ENCODE measurements at places on chromosomes 3 and 15.
A peak's percentile ranks its signal among the peaks of the same experiment; 100 is the strongest.

- DNase-seq = no peak
These were observed 79.1 kb upstream of the FAN1 start for GRCh38 chr15:30824518-30825195.

DNA sequence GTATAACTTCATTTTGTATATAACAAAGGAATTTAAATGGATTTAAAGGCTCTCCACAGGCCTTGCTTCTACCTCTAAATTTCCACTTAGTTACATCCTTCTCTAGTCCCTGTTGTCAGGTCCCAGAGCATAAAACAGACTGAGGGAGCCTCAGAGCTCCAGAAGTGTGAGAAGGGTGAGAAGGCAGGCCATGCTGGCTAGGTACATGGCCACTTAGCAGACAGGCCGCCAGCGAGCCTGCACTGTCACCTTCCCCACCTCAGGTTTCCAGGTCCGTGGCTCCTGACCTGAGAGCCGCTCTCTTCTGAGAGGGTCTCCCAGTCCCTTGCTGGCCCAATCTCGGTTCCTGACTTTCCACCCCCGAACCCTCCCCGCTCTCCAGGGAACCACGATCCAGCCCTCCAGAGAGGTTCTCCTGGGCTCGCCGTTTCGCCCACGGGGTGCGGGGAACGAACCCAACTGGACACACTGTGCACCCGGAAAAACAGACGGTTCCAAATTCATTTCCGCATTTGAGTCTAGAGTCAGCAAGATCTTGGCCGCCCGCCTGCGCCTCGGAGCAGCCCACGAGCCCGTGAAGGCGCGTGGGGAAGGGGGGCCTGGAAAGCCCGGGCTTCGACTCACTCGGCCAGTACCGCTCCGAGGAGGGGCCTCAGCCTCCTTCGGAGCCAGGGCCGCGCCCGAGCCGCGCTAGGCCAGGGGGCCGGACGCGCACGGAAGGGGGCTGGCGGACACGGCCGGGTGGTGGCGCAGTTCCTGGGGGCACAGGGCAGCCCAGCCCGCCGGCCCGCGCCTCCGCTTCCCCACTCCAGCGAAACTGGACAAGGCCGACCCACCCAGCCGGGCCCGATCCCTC lies 16.7 kb upstream of the SOX2 start:
- DNase-seq = no peak

- DNase-seq = no peak
These were observed 231.4 kb downstream of the LRRN1 start for GRCh38 chr3:4030624-4031023.

GRCh38 chr15:73909651-73910050 lies 16.6 kb upstream of the LOXL1 start:
- no peak for DNase-seq

DNA sequence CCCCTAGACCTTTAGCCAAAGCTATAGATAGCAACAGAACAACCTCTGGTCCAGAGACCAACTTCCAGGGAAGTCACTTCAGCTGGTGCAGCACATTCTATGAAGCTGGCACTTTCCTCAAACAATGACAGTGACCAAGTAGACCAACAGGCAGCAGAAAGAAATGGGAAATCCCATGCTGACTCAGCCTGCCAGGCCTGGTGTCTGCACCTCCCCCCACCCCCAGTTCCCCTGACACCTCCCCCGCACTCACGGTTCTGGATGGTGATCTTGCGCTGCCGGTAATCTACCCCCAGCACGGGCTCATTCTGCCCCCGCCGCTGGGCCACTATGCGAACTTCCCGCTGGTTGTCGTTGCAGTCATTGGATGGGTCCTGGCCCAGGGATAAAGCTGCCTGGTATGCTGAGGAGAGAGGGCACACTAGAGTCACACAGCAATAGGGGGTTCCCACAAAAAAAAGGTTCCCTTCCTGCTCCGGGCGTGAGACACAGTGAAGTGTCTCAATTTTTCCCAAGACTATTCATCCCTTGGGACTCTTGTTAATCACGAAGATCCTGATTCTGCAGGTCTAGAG lies 17.0 kb downstream of the ILDR1 start:
- peak; percentile 61 for DNase-seq

DNA sequence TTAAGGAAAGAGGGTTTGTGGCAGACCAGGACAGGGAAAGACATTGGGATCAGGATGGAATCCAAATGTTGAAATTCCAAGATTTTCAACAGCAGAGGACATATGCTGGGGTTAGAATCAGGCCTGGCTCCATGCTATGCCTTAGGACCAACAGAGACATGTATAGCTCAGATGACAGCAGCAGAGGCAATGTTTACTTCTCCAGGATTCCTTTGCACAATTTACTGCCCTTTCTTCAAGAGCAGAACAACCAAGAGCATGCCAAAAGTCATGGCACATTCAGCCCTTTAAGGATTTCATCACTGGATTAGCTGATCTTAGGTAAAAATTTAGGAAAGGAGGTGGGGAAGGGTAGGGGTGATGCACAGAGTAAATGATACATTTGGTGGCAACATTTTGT lies 69.6 kb upstream of the GSK3B start:
- no peak for DNase-seq

DNA sequence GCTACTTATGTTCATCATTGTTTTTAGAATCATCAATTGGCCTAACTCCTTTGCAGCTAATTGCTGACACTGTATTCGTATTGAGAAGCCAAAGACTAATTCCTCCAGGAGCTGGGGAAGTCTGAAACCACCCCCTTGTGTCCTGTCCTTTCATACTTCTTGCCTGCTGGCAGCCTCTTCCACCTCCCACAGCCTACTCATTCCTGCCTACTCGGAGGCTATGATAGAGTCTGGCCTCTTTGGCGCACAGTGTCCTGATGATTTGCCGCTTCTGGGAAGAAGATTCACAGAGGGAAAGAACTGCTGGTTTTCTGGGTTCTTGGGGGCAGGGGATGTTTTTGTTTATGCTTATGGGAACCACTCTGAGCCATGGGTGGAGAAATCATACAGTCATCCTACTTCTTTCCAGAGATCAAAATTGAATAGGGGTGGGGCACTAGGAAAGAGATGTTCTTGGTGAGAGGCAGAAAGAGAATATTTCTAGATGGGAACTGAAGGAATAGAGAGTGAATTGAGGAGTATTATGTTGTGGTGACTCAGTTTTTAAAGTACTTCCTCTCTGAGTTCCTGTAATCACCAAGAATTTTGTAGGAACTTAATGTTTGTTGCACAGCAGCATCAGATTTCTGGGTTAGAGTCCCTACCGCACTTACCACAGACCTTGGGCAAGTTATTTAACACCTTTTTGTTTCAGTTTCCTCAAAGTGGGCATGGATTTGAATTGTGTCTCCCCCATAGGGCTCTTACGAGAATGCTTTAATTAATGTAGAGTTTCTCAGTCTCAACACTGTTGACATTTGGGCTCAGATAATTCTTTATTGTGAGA lies 22.1 kb upstream of the SCAANT1 start:
- no peak for DNase-seq

- no peak for DNase-seq
These were observed 603.7 kb upstream of the CFAP20DC start for GRCh38 chr3:59653405-59654122.

- DNase-seq = no peak
These were observed 105.3 kb downstream of the MAP4 start for GRCh38 chr3:47910777-47911440.

GRCh38 chr15:24862726-24863521 lies 91.9 kb upstream of the SNRPN start:
- no peak for DNase-seq

- DNase-seq = no peak
These were observed 85.9 kb upstream of the FNDC3B start for GRCh38 chr3:171953301-171954022.

DNA sequence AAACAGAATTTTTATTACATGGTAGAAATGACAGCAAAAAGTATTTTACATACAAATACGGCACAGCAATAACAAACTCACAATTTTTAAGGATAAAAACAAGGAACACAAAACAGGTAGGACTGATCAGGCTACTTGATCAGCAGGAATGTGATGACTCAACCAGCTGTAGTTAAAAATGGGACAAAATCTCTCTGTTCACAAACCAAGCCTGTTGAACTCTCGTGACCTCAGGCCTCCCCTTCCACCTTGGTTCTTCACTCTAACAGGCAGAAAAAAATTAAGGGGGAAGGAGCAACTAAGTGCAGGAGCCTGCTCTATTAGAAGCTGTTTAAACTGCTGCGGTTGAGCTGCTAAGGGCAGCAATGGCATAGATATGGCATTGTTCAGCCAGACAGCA lies 18.7 kb downstream of the FBXL22 start:
- DNase-seq = no peak

GRCh38 chr3:197501496-197501878 lies 54.3 kb downstream of the BDH1 start:
- no peak for DNase-seq

GRCh38 chr3:133394561-133395311 lies 5.1 kb upstream of the BFSP2 start:
- DNase-seq = no peak

GRCh38 chr3:11195721-11196332 lies 41.5 kb downstream of the HRH1 start:
- DNase-seq = no peak

DNA sequence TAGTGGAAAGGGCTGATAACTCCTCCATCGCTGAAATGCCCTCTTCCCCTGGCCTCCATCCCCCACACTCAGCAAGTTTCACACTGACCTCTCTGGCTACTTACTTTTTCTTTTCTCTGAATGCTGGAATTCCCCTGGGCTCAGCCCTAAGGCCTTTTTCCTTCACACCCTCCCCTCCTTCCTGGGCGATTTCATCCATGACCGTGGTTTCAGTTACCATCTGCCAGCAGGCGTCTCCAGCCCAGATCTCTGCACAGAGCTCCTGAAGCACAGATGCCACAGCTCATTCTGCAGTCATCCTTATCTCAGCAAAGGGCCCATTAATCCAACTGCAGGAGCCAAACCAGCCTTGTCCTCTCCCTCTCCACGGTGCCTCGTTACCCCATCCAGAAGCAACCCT lies 114.0 kb downstream of the RFTN1 start:
- no peak for DNase-seq

DNA sequence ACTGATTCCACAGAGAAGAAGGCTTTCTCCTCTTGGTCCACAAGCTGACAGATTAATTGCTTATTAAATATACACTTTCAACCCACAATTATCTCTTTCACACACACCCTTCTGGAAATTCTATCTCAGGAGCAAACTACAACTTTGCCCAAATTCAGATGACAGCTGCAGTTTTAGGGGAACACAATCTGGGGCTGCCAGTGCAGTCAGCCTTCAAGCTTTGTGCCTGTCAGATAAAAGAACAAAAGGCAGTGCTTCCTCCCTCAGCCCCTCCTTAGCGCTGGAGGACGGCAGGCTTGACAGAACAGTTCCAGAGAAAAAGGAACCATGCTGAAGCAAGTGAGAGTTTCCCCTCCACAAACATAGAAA lies 99.6 kb downstream of the TMCC1 start:
- DNase-seq = peak; percentile 3

DNA sequence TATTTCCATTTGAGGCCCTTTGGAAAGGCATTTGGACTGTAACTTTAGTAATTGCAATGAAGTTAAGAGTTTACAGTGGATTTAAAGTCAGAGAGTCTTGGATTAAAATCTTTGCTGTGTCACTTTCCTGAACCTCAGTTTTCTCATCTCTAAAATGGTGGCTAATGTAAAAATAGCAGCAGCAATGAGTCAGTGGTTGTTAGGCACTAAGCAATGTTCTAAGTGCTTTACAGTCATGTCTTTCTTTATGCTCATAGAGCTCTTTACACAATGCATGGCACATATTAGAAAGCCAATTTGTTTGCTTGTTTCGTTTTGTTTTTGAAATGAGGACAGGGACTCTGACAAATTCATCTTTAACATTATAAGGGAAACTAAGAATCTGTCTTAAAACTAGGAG lies 222.7 kb upstream of the DNAJC19 start:
- no peak for DNase-seq

- no peak for DNase-seq
These were observed 1.6 kb upstream of the SIN3A start for GRCh38 chr15:75452865-75453702.

- no peak for DNase-seq
These were observed 141.8 kb downstream of the OPA1 start for GRCh38 chr3:193734737-193735366.

GRCh38 chr3:107555359-107555758 lies 32.6 kb downstream of the BBX start:
- DNase-seq = no peak

DNA sequence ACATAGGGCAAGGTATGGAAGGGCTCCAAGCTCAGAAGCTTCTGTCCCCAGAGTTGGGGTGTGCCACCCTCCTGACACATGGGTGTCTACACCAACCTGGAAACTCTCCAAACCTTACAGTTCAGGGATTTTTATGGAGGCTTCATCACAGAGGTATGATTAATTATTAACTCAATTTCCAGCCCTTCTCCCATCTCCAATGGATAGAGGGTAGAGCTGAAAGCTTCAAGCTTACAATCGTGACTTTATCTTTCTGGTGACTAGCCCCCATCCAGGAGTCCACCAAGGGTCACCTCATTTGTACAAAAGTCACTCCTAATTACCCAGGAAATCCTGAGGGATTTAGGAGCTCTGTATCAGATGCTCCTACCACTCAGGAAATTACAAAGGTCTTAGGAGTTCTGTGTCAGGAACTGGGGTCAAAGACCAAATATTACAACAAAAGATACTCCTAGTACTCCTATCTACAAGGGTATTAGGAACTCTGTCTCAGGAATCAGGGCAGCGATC lies 62.7 kb downstream of the TFDP2 start:
- DNase-seq = no peak

GRCh38 chr3:18237251-18238005 lies 187.7 kb downstream of the SATB1 start:
- DNase-seq = no peak

GRCh38 chr15:74428442-74428787 lies 5.3 kb downstream of the SEMA7A start:
- DNase-seq = peak; percentile 62

DNA sequence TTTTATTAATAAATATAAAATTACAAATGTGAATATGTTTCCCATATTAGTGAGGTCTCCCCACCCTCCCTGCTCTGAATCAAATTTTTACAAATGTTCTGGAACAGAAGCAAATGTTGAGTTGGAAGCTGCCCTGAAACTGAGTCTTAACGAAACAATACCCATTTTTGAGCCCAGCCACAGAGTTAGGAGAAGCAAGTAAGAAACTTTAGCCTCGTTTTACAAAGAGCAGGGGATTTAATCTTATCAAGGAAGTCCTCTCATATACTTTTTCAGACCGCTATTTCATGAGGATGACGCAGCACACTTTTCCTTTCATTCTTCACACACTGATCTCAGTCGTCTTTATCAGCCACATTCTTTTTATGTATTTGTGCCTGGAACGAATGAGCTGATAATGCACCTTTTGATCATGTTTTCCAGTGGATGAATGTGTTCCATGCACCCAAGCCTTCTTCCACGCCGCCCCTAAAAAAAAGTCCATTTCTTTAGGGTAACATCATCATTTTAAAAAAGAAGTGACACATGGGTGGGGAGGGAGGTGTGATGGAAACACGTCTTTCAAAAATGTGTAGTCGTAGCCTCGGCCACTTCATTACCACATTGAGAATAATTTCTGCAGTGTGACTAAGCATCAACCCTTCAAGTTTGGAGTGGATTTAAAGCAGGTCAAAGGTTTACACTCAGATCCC lies 48.1 kb downstream of the SETMAR start:
- peak; percentile 21 for DNase-seq

DNA sequence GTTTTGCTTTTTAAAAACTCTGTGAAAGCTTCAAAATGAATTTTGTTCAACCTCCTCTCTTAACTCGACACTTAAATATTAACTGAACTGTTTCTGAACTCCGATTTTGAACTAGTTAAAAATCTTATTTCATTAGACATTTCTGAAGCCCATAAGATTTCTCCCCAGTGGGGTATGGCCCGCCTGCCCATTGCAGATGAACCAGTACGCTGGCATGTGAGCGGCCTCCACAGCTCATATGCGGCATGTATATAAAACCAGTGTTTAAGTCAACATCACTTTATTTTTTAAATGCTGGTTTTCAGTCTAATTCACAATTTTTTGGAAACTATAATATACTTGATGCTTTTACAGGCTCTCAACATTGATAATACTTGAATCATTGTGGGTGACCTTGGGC lies 50.2 kb downstream of the CPN2 start:
- no peak for DNase-seq
